CMK (cell line): ENCODE measurements at places on chromosomes 12 and 14.

- DNase-seq, result no peak
Measured at GRCh38 chr12:87425942-87426554, 603.2 kb downstream of the C12orf50 start.

GRCh38 chr12:96501133-96501761 is 11.9 kb downstream of the CFAP54 start:
- DNase-seq, result peak; percentile 52

DNA sequence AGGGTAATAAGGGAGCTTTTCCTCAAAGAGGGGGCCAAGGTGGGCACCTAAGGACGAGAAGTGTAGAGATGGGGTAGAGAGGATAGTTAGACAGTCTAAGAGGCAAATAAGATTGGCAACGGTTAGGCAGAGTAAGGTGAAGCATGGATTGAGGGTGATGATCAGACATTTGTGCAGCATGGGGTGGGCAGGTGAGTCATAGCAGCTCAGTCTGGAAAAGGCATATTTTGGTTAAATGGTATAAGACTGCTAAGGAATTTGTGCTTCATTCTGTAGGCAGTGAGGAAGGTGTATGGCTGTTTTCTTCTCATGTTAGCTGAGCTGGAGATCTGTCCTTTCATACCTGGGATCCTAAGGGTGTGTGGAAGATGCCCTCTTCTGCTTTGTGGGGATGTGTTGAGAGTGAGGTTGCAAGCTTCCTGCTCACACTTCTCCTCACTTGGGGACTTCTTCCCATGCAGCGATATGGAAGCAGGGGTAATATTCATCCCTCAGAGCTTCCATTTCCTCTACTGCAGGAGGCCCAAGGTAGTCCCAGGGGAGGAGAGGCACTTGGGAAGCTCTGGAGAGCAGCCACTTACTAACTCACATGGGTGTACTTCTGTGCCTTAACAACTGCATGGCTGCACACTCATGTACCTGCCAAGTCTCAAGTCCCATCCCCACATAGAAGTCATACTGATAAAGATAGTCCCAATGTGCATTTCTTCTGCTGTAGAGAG is 28.9 kb downstream of the GSG1 start:
- DNase-seq, result no peak

DNA sequence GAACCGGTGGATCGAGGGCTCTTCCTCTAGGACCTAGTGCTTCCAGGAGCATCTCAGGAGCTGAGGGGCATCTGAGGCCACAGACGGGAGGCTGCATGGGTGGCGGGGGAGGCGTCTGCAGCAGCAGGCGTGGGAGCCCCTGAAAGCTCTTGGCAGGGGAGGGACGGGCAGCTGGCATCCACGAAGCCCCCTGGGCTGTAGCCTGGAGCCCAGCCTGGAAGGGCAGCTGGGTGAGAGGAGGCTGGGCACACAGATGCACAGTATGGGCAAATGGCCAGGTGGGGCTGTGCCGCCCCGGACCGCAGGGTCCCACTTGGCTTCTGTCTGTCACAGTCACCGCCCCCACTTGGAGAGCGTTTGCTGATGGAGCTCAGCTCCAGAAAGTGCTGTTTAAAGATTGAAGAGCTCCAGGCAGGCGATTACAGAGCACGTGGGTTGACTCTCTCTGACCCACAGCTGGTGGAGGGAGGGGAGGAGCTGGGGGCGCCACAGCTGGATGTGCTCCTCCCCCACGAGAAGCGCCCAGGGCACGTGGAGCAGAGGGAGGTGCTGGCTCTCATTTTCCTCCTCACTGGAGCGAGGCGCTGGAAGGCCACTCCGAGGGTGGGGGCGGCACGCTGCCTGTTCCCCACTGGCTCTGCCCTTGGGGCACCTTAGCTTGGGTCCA is 155.0 kb upstream of the C14orf180 start:
- no peak for DNase-seq

DNA sequence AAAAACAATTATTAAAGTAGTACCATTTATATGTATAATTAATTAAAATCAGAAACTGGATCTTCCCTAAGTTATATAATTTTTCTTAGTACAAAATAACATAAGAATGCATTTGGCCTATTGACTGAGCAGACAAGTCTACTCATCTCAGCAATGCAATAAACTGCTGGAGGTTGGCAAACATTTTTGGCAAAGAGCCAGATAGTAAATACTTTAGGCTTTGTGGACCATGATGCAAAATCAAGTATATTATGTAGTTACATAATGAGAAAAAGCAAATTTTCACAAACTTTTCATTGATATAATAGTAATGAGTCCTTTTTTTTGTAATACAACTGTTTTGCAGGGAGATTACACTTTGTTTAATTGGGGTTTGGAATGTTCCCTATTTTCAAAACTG is 30.9 kb downstream of the ERGIC2 start:
- DNase-seq, result no peak

DNA sequence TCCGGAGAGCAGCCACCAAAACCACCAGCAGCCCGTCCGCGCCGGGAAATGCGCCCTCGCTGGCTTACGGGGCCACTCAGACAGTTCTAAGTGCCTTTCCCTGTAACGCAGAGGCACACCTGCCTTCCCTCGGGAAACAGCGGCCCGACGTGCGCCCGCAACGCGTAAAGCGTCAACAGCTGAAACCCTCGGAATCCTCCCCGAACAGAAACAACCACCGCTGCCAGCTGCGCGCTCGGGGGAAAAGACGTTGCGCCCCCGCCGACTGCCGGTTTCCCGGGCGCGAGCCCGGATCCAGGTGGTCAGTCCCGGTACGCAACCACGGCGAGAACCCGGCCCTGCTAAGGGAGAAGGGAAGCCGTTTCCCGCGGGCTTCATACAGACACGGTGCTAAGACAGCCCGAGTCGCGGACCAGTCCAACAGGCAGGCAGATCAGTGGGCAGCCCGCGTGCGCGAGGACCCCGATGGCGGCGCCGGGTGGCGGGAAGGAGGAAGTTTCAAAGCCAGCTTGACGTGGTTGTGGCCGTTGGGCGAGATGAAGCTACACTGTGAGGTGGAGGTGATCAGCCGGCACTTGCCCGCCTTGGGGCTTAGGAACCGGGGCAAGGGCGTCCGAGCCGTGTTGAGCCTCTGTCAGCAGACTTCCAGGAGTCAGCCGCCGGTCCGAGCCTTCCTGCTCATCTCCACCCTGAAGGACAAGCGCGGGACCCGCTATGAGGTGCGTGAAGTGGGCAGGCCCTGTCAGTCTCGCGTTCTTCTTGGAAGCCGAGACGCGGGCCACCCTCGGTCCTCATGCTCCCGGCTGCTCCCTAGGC is at the start of gene LRR1:
TSS of gene LRR1 (plus strand) at position 456 of the 816 bp plus-strand sequence. CDS start at position 537, 81 bp downstream.
- DNase-seq, result peak; percentile 34

- no peak for DNase-seq
Measured at GRCh38 chr12:107320033-107320928, 226.9 kb upstream of the CRY1 start.

- DNase-seq, result no peak
Measured at GRCh38 chr12:21276826-21277225, 57.9 kb downstream of the SLCO1A2 start.

- no peak for DNase-seq
Measured at GRCh38 chr12:15244341-15244740, 23.1 kb upstream of the RERG start.

GRCh38 chr12:42186793-42187192 is 42.1 kb upstream of the GXYLT1 start:
- DNase-seq, result no peak

DNA sequence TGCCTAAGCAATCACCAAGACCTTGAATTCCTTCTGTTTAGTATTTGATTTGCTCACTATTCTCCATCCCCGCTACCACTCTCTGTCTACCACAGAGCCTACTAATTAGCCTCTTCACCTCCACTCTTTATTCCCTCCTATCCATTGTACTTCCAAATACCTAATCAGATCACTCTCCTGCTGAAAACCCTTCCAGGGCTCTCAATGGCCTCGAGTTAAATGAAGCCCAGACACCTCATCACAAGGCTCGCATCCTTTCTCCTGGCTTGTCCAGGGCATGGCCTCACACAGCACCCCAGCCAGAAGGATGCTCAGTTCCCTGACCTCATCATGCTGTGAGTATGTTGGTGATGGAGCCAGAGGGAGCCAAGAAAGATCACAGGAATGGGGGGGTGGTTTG is 71.4 kb upstream of the PRMT8 start:
- DNase-seq, result no peak

DNA sequence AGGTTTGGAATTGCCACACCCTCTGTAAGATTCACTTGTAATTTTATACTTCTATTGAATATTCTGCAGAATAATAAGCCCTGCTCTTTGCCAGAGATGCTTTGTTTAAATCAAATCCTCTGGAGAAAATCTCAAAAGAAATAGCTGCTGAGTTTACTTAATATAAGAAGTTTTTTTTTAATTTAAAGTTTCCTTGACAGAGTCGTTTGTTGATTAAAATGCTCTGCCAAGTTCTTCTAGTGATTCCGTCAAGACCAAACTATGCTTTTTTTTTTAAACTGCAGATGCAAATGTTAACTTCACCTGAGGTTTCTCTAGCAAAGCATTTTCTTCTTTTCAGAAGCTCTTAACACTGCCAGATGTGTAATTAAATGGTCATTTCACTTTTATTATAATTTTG is 13.4 kb upstream of the NAV3 start:
- DNase-seq, result no peak

GRCh38 chr12:121295746-121296617 is 527 bp downstream of the CAMKK2 start:
- DNase-seq, result peak; percentile 29

GRCh38 chr14:91113829-91114078 is at the start of gene DGLUCY:
DGLUCY (plus strand) TSS chr14:91114073; CDS start chr14:91160295, 46,222 bp downstream.
- no peak for DNase-seq

DNA sequence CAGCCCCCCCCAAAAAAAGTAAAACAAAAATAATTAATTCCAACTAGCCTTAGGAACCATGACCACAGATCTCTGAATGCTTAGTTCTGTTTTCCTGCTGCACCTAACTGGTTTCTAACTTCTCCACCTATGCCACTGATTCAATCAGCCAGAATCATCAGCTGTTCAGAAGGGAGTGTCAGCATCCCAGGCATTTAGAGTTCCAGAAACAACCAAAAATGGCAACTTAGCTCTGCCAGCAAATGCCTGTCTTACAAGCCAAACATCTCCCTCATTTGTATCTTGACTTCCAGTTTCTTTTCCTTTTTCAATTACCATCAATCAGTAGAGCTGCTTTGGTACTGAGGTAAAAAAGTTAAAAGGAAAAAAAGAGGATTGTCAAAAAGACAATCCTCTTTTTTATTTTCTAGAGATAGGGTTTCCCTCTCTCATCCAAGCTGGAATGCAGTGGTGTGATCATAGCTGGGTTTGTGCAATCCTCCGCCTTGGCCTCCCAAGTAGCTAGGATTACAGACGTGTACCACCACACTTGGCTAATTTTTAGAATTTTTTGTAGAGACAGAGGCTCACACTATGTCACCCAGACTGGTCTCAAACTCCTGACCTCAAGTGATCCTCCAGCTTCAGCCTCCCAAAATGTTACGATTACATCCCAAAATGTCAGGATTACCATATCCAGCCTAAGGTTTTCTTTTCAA is 45.2 kb upstream of the ISM2 start:
- no peak for DNase-seq

GRCh38 chr12:75322464-75322863 is 7.7 kb downstream of the CAPS2 start:
- no peak for DNase-seq

- no peak for DNase-seq
Measured at GRCh38 chr12:124213666-124214347, 81.1 kb upstream of the RFLNA start.

- no peak for DNase-seq
Measured at GRCh38 chr14:104770851-104771272, 17.9 kb downstream of the SIVA1 start.

- DNase-seq, result no peak
Measured at GRCh38 chr12:131844656-131845055, 16.5 kb downstream of the MMP17 start.

GRCh38 chr12:76998908-76999556 is 66.3 kb downstream of the E2F7 start:
- DNase-seq, result no peak

DNA sequence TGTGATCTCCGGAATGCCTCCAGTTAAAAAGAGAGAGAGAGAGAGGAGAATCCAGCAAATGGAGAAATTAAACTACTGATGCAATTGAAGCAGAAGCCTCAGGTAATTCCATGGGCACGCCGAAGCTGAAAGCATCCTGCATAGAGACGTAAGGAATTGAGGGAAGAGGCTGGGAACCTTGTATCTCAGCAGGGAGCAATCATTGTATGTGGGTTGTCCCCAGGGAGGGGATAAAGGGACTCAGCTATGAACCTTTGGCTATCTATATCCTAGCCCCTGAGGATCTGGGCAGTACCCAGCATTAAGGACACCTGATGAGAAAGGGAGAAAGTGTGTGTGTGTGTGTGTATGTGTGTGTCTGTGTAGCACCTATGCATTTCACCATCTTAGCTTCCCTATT is 95.8 kb upstream of the ATXN7L3B start:
- DNase-seq, result no peak

- no peak for DNase-seq
Measured at GRCh38 chr12:129949651-129950050, 45.8 kb upstream of the TMEM132D start.

DNA sequence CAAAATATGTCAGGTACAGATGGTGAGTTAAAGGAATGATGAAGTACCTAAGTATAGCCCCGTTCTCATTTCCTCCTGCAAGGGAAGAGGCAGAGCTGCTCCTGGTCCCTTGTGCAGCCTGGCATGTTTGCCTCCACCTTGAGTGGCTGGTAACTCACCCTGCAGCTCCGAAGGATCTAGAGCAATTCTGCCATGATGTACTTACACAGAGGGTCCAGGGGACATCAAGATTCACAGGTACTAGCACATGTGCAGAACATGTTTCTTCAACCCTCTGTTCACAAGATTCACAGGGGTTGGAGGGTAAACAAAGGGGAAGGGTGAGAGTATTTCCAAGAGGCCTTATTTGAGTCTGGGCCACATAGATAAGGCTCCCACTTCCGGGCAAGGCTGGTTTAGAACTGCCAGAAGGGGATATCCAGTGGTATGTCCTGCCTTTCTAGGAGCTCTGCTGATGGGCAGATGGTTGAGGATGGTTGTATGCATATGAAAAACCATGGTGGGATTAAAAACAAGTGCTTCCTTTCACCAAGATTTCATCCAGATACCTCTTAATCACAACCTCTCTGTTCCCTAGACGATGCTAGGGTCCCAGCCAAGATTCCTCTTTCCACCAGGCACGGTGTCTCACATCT is 7.7 kb downstream of the DCTN2 start:
- peak; percentile 86 for DNase-seq

DNA sequence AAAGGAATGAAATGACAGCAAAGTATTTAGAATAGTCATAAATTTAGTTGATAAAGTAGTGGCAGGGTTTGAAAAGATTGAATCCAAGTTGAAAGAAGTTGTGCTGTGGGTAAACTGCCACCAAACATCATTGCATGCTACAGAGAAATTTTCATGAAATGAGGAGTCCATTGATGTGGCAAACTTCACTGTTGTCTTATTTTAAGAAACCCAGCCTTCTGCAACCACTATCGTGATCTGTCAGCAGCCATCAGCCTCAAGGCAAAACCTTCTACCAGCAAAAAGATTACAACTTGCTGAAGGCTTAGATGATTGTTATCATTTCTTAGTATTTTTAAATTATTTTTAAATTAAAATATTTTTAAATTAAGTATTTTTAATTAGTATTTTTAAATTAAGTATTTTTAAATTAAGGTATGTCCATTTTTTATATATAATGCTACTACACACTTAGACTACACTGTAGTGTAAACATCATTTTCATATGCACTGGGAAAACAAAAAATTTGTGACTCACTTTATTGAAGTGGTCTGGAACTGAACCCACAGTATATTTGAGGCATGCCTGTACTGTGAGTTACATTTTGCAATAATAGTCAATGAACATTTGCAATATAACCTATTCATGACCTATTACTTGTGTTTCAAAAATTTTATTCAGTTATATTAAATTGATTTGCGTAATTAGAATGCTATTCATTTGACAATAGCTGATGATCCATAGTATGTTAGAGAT is 67.2 kb upstream of the SYT1 start:
- DNase-seq, result no peak
